Activated CD8-positive, alpha-beta T cell treated with anti-CD3 and anti-CD28 coated beads for 36 hours (primary cell): ENCODE measurements at places on chromosomes 2 and 18.
A peak's percentile ranks its signal among the peaks of the same experiment; 100 is the strongest.

- no peak for DNase-seq
Measured at GRCh38 chr2:66301022-66301766, 133.7 kb upstream of the MEIS1 start.

DNA sequence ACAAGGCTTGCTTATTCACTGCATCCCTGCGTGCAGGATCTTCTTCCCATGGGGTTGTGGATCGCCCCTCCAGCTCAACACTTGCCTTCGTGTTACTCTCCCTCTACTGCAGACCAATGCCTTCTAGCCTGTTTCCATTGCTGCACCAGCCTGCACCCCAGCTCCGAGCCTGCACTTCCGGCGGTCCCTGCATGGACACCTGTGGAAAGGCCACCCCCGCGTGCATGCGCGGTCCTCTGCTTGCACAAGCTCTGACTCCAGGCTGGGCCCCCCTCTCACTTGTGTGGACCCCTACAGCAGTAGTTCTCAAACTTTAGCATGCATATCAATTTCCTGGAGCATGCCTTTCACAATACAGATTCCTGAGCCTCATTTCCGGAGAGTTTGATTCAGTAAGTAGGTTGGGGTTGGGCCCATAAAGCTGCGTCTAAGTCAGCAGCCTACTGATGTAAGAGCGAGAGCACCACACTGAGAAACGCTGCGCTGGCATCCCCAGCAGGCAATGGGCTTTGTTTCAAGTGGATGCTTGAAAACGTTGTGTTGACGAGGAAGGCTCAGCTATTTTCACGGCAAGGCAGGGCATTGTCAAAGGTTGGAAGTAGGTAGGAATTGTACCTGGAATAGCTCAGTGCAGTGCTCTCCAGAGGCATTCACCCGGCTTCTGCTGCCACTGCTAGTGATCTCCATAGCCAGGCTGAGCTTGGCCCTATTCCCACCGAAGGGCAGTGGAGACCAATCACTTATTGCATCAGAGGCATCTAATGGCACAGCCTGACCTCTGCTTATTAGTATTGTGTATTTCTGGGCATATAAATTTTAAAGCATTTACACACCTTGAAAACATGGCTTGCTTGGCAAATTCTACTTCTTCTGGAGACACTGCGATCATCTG, 32.6 kb downstream of the CREG2 start:
- no peak for DNase-seq

DNA sequence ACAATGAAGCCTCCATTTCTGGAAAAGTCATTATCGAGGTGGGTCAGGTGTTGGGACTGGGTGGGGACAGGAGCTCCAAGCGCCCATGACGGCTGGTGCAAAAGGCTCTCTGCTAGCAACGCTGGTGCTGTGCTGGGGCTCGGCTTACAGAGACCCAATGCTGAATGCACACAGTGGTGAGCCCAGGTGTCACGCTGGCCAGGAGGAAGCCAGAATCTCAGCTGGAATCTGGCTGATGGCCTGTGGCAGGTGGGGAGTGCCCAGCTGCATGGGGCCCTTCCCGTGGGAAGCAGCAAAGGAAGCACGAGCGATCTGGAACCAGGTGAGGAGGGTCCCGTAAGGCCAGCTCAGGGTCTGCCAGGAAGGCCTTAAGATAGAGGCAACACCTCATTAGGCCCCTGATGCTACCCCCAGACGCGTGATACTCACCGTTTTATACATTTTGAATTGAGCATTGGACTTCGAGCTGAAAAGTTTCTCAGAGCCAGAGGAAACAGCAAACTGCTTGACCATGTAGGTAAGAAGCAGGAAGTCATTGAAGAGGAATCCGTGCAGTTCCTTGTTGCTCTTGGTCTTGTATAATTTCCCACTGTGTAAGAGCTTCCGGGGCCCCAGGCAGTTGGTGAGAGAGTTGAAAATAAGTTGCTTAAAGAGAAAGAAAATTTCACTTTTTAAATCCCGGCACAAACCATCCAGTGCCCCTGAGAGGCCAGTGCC, 34.7 kb downstream of the FAM228A start:
- no peak for DNase-seq

DNA sequence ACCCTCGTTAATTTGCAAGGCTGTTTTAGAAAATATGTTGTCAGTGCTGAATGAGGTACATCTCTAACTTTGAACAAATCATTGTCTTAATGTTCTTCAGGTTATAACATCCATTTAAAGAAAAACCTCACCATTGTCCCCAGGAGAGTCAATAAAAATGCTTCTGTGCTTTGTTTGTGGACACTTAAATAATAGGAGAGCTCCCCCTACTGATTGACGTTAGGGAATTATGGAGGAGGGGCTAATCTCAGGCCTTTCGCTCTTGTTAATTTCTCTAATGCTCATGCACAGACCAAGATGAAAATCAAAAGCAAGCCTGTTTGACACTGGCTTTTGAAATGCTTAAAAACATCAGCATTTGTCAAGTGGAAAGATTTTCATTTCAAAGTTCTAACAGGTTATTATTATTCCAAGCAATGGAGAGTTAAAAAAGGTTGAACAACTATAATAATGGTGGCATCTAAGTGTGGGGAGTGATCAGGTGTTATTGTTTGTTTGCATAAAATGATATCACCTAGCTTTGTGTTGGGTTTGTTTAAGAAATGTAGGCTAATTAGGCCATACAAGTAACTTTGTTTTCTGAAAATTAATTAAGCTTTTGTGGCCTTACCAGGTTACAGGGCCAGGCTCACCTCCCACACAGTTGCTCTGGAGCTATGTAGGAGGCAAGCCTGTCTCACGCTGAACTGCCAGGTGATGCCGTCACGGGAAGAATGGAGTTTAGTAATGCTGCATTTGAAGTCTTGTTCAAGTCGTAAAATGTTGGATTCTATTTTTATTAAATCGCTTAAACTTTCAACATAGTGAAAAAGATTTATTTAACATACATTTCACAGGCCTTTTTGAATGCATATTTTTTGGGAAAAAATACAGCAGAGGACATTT, 51.7 kb upstream of the SMIM21 start:
- DNase-seq: peak; percentile 9

DNA sequence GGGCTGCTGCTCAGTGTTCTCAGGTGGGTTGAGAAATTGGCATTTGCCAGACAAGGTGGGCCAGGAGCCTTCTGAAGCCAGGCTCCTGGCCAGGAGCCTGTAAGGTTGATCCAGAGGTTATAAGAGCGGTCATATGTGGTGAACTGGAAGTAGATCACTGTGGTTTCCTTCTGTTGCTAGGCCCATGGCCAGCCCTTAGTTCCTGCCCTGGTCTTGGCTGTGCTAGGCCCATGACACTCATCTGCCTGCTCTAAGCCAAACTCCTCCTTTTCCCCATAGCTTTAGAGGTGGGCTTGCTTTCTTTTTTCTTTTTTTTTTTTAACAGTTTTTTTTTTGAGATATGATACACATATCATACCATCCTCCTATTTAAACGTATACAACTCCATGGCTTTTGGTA, 5.0 kb upstream of the MGAT5 start:
- DNase-seq: no peak

GRCh38 chr18:50075772-50076171, 119.2 kb downstream of the MYO5B start:
- no peak for DNase-seq

DNA sequence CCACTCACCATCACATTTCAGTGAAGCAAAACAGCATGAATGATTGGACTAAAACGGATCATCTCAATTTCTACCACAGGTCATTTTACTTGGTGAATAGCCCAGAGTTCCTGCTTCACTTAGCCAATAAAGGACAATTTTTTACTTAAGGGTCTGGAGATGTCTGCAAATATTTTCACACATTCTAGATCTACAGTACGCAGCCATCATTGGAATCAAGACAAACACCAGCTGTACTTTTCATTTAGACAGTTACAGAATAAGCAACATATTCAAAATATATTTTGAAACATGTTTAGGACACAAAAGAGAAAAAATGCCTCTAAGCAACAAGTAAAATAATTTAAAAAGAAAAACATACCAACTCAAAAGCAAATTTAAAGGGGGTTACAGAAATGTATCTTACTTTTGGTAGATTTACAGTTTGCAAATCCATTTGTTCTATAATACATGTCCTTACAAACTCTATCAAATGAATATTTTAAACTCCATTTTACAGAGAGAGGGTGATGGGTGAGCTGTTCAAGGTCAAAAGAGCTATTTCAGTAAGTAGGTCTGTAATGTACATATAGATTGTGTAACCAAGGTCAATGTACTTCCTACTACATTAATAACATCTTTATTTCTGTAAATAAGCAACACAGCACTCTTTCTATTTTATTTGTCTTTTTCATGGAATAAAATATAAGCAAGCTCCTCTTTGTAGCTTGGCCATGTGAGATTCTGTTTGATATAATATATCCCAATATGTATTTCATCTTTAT, 13.4 kb downstream of the PPP1R1C start:
- DNase-seq: no peak

GRCh38 chr2:143558665-143559064, 429.4 kb downstream of the ARHGAP15 start:
- DNase-seq: no peak

DNA sequence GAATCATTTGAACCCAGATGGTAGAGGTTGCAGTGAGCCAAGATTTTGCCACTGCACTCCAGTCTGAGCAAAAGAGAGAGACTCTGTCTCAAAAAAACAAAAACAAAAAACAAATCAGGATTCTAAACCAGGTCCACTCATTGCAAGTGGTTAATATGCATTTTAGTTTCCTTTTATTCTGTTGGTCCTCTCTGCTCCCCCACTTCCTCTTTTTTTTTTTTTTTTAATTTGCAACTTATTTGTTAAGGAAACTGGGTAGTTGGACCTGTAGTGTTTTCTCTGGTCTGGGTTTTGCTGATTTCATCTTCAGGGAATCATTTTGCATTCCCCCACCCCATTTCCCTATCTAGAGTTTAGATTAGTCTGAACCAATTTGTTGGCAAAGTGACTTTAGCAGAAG, 14.0 kb downstream of the FER1L5 start:
- DNase-seq: no peak

DNA sequence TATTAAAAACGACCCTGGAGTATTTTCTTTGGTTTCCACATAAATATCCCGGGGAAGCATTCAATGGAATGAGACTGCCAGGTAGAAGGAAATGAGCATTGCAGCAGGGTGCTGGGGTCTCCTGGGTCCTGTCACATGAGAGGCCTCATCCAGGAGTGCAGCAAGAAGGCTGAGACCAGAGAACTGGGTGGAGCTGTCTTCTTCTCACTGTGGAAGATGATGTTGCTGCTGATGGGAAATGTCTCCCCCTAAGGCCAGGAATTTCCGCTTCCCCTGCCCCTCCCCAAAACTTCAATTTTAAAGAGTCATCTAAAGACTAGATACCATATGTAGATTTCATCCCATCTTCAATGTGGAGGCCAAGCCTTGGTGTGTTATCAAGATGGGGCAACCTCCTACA, 95.2 kb upstream of the SIX2 start:
- no peak for DNase-seq

DNA sequence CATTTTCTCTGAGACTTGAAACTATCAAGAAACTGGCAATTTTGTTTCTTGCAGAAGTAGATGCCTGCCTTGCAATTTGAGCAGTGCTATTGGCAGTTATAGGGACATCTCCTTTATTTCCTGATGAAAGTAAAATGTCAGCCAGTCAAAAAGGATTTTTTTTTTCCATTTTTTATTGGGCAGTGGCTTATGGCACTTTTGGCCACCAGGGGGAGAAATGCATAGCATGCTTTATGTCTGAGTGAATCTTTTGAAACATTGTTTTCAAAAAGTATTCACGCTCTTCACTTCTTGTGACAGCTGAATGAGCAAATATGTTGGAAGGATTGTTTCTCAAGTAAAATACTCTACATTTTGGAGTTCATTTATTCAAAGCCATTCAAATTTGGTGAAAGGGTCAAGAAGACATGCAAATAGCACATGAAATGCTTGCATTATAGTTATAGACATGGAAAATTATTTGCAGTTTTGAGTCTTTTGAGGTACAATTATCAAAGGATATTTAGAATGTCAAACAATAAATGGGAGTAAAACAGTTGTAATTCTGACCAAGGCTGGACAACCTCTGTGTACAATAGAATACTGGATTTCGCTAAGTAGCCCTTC, 491.0 kb downstream of the CDH2 start:
- DNase-seq: peak; percentile 18

GRCh38 chr2:145221516-145221915, 701.6 kb upstream of the ZEB2 start:
- DNase-seq: no peak

GRCh38 chr2:218168635-218169462, 2.1 kb upstream of the CXCR1 start:
- peak; percentile 89 for DNase-seq

- no peak for DNase-seq
Measured at GRCh38 chr2:231373786-231374349, 21.6 kb upstream of the B3GNT7 start.

GRCh38 chr2:113175042-113175628, 1.4 kb downstream of the PSD4 start:
- peak; percentile 92 for DNase-seq

GRCh38 chr18:23723121-23723520, 33.9 kb downstream of the LAMA3 start:
- no peak for DNase-seq

DNA sequence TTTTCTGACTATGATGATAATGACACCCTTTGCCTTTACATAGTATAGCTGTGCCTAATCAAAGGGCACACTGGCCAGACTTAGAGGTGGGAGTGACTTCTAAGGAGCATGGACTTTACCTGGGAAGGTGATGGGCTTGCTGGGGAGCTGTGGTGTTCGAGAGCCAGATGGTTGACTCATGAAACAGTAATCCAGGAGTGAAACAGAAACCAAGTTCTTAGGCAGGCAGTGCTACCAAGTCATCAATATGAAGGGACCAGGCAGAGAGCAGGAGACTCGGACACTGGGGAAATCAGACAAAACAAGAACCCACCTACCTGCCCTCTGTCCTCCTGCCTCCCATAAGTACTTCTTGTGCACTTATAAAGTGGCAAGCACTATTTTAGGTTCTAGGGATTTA, 430.4 kb downstream of the DLGAP1 start:
- DNase-seq: no peak

- no peak for DNase-seq
Measured at GRCh38 chr2:152421521-152422370, 86.8 kb downstream of the FMNL2 start.

DNA sequence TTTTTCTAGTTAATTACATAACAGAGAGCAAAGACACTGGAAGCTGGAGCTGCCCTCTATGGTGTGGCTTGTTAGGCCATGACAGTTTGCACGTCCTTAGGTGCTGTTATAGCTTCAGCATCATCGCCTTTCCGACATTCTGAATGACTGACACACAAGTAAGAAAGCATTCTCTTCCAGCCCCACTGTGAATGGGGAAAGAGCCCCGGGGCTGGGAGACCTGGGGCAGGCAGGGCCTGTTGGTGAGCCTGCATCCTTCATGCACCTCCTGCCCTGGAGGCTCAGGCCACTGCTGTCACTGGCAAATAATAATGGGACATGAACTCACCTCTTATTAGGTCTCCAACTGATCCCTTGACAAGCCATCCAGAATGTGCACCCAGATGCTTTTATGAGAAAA, 71.8 kb downstream of the VAPA start:
- DNase-seq: no peak

DNA sequence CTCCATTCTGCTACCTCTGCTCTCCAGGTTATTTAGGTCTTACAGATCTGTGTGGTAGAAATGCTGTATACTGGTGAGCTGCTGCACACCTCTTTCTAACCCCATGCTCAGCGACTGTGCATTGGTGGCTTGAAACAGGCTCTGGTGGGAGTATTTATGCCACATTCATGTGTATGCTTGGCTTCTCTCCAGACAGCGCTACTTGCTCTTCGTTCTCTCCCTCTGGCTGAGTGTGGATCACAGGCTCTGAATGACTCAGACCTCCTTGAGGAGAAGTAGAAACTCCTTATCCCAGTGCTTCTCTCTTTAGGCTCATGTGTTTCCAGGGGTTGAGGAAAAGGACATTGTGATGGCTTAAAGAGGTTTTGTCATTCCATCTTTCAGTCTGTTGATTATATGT, 54.9 kb downstream of the FHOD3 start:
- no peak for DNase-seq
